ENCODE measurements at places on chromosomes 5 and 9.
A peak's percentile ranks its signal among the peaks of the same experiment; 100 is the strongest.

DNA sequence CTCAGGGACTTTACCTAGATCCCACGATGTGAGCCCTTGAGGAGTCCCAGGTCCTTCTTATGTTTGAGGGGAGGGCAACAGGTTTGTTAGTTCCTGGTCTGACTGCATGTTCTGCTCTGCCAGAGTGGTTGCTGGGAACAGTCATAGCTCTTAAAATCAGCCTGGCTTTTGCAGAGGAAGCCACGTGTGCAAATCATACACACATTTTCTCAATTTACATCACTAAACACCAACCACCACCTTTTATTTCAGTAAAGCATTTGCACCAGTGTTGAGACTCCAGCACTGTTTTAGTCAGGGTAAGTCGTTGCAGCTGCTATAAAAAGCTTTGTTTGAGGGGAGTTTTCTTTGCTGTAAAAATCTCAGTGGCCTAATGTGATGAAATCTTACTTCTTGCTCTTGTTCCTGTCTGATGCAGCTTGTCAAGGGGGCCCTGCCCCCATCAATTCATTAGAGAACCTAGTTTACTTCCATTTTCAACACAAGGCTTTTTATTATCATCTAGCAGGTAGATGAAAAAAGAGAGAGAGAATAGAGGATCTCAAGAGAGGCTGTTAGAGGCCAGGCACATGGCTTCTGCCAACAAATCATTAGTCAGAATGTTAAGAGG is 70.3 kb upstream of the VCAN start:
- no peak for DNase-seq

DNA sequence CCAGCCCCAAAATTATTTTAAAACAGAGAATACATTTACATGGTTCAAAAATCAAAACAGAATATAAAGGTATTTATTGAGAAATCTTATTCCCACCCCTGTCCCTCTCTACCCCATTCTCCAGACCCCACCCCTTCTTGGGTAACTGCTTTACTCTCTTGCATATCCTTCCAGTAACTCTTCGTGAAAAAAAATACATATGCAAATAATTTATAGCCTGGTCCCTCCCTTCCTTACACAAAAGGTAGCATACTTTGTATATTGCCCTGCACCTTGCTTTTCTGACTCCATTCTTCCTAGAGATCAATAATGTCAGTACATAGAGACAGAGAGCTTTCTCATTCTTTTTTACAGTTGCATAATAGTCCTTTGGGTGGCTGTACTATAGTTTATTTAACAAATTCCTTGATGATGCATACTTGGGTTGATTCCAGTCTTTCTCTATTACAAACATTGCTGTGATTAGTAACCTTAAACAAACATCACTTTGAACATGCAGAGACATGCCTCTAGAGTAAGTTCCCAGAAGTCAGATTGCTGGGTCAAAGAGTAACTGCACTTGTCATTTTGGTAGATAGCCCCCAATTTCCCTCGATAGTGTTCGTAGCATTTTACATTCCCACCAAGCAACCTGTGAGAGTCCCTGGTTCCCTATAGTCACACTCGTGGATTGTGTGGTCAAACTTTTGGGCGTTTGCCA is 47.9 kb downstream of the STOM start:
- DNase-seq: no peak

DNA sequence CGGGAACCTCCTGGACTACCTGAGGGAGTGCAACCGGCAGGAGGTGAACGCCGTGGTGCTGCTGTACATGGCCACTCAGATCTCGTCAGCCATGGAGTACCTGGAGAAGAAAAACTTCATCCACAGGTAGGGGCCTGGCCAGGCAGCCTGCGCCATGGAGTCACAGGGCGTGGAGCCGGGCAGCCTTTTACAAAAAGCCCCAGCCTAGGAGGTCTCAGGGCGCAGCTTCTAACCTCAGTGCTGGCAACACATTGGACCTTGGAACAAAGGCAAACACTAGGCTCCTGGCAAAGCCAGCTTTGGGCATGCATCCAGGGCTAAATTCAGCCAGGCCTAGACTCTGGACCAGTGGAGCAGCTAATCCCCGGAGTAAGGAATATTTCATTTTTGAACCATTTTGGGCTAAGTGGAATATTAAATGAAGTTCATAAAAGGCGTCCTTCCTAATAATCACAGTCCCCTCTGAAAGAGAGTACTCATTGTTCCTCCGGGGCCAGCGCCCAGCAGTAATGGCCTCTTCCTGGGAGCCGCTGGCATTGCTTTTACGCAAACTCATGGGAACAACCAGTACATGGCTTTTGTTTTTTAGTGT is 23.6 kb downstream of the QRFP start:
- no peak for DNase-seq

DNA sequence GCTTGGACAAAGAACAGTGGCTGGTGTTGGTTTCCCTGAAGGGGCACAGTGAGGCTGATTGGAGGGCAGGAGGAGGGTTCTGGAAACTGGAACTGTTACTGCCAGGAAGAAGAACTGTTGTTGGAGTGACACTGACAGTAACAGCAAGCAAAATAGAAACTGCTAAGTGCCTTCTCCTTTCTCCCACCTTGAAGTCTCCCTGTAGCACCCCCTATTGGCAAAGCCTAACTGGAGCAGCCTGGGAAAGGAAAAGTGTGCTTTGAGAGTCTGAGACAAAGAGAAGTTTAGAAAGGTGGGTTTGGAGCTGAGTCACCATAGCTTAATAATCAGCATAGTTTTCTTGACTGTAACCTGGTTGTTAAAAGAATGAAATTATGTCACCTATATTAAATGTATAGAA is 2.5 kb upstream of the TMEM174 start:
- DNase-seq: no peak

DNA sequence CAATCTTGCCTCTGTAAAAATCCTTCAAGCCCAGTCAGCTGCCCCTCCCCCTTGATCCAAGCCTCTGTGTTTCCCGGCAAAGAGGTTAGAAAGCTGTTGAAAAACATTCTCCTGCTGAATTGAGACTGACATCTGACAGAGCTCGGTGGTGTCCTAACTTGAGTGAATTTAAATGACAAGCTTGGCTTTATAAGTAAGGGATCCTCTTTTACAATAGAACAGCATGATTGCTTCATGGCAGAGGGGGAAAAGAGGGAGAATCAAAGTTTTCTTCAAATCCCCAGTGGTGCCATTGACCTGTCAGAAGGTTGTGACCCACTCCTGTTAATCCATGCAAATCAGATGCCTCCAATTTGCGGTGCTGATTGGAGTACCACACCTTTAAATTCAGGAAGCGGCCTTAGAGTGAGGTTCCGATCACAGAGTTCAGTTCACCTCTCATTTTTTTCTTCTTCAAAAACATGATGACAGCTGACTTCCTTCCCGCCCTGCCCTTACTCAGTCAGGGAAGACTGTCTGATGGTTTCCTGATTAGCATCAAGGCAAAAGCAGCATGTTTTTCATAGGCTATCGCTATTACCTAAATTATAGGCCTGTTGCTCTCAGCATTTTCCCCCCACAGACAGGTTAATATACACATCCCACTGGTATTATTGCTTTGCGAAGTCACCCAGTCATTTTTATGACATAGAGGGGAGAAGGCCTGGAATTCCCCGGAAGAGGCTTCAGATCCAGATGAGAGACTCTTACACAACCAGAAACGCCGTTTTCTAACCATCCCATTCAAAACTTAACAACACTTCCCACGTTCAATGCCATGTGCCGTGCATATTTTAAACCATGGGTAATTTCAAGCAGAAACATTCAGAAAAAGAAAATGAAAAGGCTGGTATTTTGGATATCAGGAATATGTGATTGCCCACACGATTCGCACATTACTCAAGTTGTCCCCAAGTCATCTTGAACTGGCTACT is 141.4 kb downstream of the EBF1 start:
- DNase-seq: no peak

DNA sequence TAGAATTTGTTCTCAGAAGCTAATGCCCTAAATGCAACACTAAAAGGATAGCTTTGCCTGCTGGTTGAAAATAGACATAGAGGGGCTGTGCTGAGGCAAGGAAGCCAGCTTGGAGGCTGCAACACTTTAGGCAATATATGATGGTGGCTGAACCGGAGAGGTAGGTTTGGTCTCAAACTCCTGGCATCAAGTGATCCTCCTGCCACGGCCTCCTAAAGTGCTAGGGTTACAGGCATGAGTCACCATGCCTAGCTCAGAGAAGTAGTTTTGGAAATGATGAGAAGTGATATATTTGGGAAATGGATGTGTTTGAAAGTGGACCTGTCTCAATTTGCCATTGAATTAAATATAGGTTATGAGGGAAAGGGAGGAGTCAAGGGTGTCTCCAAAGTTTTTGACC is 10.0 kb downstream of the DUSP1 start:
- no peak for DNase-seq

GRCh38 chr9:133956520-133957076 is 35.5 kb downstream of the VAV2 start:
- no peak for DNase-seq

DNA sequence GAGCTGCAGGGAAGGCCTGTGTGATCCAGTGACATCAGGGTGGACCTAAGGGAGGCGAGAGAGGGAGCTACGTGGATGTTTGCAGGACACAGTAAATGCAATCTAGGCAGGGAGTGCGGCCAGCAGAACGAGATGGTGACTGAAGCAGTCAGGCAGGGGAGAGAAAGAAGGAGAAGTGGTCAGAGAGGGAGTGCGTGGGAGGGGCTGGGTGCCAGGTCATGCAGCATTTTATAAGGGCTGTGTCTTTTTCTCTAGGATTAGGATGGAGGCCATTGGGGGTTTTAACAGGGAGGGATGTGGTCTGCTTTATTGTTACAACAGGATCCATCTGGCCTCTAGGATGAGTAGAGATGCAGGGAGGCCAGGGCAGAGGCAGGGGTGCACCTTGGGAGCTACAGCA is 80.4 kb downstream of the DCP2 start:
- DNase-seq: no peak

GRCh38 chr9:88730780-88731179 is 195.8 kb downstream of the NXNL2 start:
- no peak for DNase-seq

DNA sequence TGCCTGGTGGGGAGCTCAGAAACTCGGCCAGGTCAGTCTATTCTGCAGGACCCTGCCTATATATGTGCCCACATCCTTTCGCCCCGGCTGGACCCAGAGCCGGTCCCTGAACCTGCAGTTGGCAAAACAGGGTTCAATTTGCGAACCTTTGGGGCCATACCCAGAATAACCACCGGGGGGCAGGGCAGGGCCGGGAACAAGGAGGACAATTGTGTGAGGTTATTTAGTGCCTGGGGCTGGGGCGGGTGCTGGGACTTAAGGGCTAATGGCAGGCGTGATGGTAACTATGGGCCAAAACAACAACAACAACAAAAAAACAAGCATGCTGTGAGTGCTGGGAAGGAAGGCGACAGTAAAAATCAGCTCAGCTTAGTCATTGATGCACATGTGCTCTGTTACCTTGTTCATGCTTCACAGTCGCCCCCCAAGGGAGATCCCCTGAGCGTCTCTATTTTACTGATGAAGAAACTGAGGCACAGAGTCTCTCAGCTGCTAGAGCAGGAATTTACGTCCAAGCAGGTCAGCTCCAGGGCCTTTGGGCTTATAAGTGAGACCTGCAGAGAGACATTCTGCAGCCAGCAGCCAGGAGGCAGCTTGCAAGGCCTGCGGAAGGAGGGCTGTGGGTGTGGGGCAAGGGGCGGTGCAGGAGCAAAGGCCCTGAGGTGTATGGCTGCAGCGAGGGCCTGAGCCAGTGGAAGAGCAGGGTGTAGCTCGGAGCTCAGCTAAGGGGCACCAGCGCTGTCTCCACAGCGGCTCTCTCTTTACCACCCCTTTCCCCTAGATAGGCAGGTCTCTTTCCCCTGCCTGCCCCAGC is 106.0 kb downstream of the PHF2 start:
- peak; percentile 72 for DNase-seq

- no peak for DNase-seq
Observed at GRCh38 chr5:159509002-159509660, 178.8 kb upstream of the IL12B start.

- no peak for DNase-seq
Observed at GRCh38 chr5:67997892-67998457, 217.6 kb upstream of the PIK3R1 start.

DNA sequence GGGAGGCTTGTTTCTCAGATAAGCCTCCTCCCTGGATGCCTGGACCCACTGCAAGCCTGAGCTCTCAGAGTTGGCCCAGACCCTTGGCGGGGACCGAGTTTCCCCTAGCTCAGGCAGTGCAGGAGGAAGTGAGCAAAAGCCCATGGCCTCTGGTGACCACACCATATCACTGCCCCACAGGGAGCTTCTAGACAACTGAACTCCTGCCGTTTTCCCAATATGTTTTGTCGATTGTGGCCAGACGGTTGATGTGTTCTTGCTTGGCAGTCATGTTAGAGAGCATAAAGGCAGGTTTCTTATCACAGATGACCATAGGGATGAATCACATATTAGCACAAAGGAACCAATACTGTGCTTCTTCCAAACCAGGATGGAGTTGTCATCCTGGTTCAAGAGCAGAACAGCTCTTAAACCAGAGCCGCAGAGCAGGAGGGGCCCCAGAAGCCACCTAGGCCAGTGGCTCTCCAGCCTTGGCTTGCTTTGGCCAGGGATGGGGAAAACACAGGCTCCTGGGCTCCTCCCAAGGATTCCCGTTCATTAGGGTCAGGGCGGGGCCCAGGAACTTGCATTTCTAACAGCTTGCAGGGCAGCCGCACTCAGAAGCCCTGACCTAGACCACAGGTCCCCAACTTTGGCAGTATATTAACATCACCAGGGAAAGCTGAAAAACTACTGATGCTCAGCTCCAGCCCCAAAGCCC is 113.1 kb upstream of the TBC1D2 start:
- DNase-seq: no peak

- no peak for DNase-seq
Observed at GRCh38 chr9:122055701-122056100, 37.4 kb downstream of the TTLL11 start.

- DNase-seq: no peak
Observed at GRCh38 chr5:60883229-60883628, 39.2 kb upstream of the ELOVL7 start.

Data from stimulated activated CD4-positive, alpha-beta T cell treated with anti-CD3 and anti-CD28 coated beads, TNF-alpha, amount 100 ng/mL, for 24 hours (primary cell).